ENCODE measurements at places on chromosomes 3 and 15.

- H3K4me3 ChIP-seq, result no peak overlapping the region
- DNase-seq, result no peak
- H3K27ac ChIP-seq, result no peak overlapping the region
- no peaks in the 10 kb centered on the region for H3K4me1 ChIP-seq
- H3K27me3 ChIP-seq, result peaks cover 11% of the 10 kb centered on the region
These were observed 362.5 kb downstream of the VPS13C start for GRCh38 chr15:61697796-61698195.

DNA sequence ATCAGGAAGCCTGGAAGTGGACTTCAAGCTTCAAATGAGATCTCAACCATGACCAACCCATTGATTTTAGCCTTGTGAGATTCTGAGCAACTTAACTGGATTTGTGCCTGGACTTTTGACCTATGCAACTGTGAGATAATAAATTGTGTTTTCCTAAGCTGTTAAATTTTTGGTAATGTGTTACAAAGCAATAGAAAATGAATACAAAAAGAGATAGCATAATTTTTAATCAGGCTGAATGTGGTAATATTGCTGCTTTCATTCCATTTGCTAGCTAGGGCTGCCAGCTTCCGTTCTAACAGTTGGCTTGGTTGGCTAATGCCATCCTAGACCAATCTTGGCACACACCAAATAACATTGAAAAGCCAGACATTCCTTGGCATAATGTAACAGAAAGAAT, 12.2 kb downstream of the PROS1 start:
- peaks cover 3% of the 10 kb centered on the region for H3K27me3 ChIP-seq
- no peaks in the 10 kb centered on the region for H3K36me3 ChIP-seq
- H3K4me3 ChIP-seq, result no peak overlapping the region

DNA sequence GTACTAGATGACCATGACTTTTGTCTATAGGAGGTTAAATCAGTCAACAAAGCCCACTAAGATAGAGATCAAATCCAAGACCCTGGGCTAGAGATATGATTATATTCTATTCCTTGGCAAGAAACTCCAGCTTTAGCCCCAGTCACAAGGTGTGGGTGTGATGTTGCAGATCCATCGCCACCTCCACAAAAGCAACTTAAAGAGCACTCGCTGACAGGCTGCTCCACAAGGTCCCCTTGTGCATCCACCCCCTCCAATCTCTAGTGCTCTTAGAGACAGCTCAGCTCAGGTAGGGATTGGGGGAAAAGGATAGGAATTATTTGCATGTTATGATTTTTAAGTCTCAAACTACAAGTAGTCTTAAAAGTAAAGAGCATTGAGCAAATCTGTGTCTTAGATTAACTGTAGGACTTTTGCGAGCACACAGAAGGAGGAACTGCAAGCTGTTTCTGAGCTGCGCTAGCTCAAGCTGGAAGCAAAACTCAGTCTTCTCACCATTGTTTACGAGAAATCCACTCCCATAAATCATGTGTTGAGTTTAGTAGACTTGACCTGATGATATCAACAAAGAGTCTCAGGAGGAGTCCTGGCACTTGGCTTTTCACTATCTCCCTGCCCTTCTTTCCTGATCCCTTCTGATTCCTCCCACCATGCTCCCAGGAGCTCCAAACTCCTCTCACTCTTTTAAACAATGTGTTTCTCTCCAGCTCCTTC, 177.6 kb downstream of the STAC start:
- DNase-seq, result no peak
- no peak overlapping the region for H3K27ac ChIP-seq
- no peaks in the 10 kb centered on the region for H3K4me1 ChIP-seq
- no peaks in the 10 kb centered on the region for H3K36me3 ChIP-seq
- H3K27me3 ChIP-seq, result no peaks in the 10 kb centered on the region

DNA sequence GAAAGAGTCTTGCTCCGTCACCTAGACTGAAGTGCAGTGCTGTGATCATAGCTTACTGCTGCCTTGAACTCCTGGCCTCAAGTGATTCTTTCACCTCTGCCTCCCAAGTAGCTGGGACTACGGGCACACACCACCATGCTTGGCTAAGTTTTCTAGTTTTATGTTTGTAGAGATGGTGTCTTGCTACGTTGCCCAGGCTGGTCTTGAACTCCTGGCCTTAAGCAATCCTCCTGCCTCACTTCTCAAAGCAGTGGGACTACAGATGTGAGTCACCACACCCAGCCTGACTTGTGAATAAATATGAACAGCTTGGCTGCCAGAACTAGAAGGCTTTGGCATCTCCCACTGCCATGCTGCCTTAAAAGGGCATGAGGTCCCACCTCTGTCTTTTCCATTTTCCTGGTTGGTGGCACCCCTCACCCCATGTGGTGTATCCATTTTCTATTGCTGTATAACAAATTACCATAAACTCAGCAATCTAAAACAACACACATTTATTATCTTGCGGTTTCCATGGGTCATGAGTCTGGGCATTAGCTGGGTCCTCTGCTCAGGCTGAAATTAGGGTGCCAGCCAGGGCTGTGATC, 44.3 kb downstream of the PTPRG start:
- DNase-seq, result no peak
- no peak overlapping the region for H3K27ac ChIP-seq
- no peak overlapping the region for H3K4me3 ChIP-seq
- H3K27me3 ChIP-seq, result no peaks in the 10 kb centered on the region
- H3K4me1 ChIP-seq, result no peaks in the 10 kb centered on the region
- H3K36me3 ChIP-seq, result no peaks in the 10 kb centered on the region

GRCh38 chr15:69031013-69032001, 16.8 kb downstream of the NOX5 start:
- peaks cover 8% of the 10 kb centered on the region for H3K4me1 ChIP-seq
- peak; percentile 28 for DNase-seq
- H3K27me3 ChIP-seq, result peaks cover 12% of the 10 kb centered on the region

GRCh38 chr3:66809595-66809958, 188.5 kb upstream of the KBTBD8 start:
- H3K4me3 ChIP-seq, result no peak overlapping the region
- DNase-seq, result no peak
- peaks cover 2% of the 10 kb centered on the region for H3K27me3 ChIP-seq
- H3K36me3 ChIP-seq, result no peaks in the 10 kb centered on the region
- no peak overlapping the region for H3K27ac ChIP-seq

GRCh38 chr3:193620650-193621049, 27.6 kb downstream of the OPA1 start:
- no peaks in the 10 kb centered on the region for H3K27me3 ChIP-seq
- no peak for DNase-seq
- peaks cover 51% of the 10 kb centered on the region for H3K36me3 ChIP-seq
- H3K4me3 ChIP-seq, result no peak overlapping the region
- H3K27ac ChIP-seq, result peak overlapping the region; percentile 74

DNA sequence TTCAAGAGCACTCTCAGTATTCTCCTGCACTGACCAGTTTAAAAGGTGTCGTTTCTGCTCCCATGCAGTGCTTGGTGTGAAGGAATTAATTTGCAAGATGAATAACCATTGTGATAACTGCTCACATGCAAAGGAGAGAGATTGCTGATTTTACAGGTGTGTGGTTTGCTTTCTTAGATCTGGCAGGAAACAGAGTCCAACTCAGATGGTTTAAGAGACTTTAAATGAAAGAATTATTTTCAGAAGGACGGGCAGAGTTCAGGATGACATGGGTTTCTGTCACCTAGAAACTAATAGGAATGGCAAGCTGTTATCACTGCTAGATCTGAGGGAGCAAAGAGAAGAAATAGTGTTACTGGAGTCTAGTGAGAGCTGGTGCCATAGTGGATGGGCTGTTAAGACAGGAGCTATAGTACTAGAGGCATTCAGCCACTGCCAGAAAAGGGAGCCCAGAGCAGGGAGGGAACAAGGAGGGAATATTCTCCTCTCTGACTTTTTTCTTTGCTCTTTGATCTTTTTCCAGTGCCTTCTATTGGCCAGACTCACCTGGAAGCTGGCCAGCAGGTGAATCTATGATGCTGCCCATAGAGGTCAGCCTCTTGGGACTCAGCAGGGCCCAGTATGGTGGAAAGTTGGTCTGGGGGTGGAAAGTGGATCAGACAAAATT, 14.9 kb downstream of the ATXN7 start:
- H3K27ac ChIP-seq, result no peak overlapping the region
- H3K27me3 ChIP-seq, result no peaks in the 10 kb centered on the region
- H3K36me3 ChIP-seq, result peaks cover 3% of the 10 kb centered on the region
- DNase-seq, result no peak

- peaks cover 17% of the 10 kb centered on the region for H3K36me3 ChIP-seq
- H3K27me3 ChIP-seq, result peaks cover 8% of the 10 kb centered on the region
- H3K4me1 ChIP-seq, result peaks cover 20% of the 10 kb centered on the region
- peak overlapping the region; percentile 98 for H3K27ac ChIP-seq
- no peak for DNase-seq
These were observed 1.6 kb downstream of the BBX start for GRCh38 chr3:107524326-107524840.

DNA sequence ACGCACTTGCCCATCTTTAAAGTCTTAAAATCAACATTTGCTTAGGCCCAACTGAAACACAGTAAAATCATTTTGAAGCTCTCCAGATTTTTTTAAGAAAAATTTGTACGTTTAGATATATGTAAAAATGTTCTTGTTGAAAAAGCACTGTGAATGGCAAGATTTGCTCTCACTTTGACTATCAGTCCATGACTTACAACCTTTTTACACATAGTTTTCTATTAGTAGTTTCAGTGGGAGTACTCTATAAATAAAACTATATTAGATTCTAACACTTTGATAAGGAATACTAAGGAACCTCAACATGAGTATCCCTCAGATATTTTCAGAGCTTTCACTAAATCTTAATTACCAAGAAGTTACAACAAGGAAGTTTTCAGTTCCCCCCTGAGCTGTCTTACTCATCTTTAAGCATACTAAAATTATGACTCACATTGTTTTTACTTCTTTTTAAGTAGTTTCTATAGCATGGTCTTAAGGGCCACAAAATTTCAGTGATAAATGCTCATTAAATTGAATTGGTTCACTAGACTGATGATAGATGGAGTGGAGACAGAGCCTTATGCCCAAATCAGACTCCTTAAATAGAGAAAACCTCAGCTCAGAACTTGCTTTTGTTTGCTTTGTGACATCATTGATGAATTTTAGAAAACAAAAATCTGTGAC, 31.6 kb upstream of the RAP2B start:
- H3K27me3 ChIP-seq, result peaks cover 5% of the 10 kb centered on the region
- no peaks in the 10 kb centered on the region for H3K36me3 ChIP-seq
- no peak overlapping the region for H3K4me3 ChIP-seq
- H3K4me1 ChIP-seq, result peaks cover 5% of the 10 kb centered on the region
- no peak for DNase-seq
- H3K27ac ChIP-seq, result no peak overlapping the region

DNA sequence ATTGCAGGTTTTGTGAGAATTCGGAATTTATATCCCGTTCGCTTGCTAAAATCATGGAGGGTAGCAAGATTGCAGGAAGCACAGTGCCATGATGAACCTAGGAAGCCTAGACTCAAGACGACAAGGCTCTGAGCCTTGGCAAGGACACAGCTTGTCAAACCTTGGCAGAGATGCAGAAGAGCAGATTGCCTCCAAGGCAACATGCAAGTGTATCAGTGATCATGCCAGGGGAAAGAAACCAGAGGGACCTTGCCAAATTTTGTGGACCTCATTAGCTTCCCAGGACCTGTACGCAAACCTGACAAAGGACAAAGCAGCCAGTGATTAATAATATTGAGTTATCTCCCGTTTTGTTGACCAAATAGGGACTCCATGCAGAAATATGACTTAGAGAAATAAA, 159.7 kb downstream of the GOLIM4 start:
- peaks cover 3% of the 10 kb centered on the region for H3K4me1 ChIP-seq
- H3K27ac ChIP-seq, result no peak overlapping the region
- no peak for DNase-seq
- H3K27me3 ChIP-seq, result no peaks in the 10 kb centered on the region
- H3K36me3 ChIP-seq, result no peaks in the 10 kb centered on the region
- no peak overlapping the region for H3K4me3 ChIP-seq

DNA sequence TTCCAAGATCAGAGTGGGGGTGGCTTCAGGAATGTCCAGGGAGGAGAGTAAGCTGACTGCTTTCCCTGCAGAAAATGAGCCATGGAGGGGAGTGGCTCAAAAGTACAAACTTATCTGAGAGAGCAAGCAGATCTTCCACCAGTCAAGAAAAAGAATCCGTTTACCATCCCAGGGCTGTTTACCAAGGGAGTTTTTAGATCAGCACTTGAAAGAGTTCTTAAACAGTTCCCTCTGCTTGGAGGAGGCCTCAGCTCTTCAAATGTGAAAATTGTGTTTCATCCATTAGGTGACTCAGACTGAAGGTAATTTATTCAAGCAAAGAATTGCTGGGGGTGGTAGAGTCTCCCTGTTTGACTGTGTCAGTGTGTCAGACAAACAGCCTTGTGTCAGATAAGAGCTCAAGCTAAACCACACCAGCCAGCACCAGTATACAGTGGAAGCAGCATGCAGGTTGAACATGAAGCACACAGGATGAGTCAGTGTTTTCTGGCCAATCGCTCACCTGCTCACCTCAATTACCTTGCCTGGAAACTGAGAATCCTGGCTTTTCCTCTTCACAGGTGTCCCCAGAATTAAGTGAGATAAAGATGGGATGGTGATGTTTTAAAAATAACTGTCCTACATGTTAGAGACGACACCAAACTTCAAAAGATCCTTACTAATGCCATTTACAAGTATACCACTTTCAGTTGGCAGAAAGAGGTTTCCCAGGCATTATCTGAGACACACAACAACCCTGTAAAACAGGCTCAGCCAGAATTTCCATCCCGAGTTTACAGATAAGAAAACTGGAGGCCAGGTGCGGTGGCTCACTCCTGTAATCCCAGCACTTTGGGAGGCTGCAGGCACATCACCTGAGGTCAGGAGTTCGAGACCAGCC, 21.7 kb downstream of the SH3BP5 start:
- no peaks in the 10 kb centered on the region for H3K27me3 ChIP-seq
- H3K27ac ChIP-seq, result peak overlapping the region; percentile 91
- peak; percentile 84 for DNase-seq
- H3K4me3 ChIP-seq, result peak overlapping the region; percentile 75
- H3K4me1 ChIP-seq, result peaks cover 59% of the 10 kb centered on the region

- DNase-seq, result no peak
- H3K27me3 ChIP-seq, result peaks cover 9% of the 10 kb centered on the region
- no peak overlapping the region for H3K4me3 ChIP-seq
These were observed 22.9 kb upstream of the NEDD4 start for GRCh38 chr15:56016281-56016680.
